ENCODE measurements at places on chromosomes 1 and 21.

DNA sequence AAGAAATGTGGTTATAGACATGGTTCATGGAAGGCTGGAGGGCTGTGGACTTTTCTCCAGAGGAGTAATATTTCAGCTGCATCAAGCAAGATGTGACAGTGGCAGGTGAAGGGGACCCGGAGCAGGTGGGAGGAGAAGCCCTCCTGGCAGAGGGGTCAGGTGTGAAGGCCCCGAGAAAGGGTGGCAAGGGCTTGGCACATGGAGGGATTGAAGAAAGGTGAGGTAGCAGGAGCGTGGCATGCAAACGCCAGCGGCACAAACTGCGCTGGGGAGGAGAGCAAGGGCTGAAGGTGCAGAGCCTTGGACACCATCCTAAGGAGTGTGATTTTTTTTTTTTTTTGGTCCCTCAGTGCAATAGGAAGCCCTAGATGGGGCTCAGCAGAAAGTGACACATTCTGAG lies 244.6 kb downstream of the TOMM20 start:
- DNase-seq = no peak

DNA sequence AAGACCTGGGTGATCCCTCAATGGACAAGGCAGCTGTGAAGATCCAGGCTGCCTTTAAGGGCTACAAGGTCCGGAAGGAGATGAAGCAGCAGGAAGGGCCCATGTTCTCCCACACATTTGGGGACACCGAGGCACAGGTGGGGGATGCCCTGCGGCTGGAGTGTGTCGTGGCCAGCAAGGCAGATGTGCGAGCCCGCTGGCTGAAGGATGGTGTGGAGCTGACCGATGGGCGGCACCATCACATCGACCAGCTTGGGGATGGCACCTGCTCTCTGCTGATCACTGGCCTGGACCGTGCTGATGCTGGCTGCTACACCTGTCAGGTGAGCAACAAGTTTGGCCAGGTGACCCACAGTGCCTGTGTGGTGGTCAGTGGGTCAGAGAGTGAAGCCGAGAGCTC lies 85.2 kb downstream of the TRIM11 start:
- no peak for DNase-seq

DNA sequence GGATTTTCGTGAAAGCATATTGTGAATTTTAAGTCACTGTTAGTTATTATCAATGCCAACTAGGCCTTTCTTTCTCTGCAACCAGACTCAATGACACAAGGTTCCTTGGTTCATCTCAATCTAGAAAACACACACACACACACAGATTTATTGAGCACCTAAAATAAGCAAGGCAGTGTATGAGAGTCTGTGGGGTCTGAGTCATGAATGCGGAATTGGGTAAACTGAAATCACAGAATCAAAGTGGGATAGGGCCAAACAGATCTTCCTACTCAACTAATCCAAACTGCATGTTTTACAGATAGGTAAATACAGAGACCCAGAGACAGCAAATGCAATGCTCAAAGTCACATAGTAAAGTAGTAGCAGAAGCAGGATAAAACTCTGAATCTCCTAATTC lies 48.5 kb upstream of the NRDC start:
- DNase-seq = no peak

- DNase-seq = no peak
Observed at GRCh38 chr1:151985270-151985669, 8.4 kb downstream of the S100A10 start.

- peak; percentile 9 for DNase-seq
Observed at GRCh38 chr1:54742282-54742681, 22.0 kb downstream of the PARS2 start.

DNA sequence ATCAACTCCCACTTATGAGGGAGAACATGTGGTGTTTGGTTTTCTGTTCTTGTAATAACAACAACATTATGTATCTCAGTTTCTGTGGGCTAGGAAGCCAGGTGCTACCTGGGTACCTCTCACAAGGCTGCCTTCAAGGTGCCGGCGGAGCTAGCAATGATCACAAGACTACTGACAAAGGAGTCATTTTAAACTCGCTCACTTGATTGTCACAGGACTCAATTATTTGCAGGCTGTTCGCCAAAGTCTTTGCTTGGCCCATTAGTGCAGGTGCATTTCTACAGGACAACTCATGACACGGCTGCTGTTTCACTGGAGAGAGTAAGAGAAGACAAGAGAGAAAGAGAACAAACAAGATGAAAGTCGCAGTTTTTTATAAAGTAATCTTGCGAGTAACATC lies 1237.4 kb upstream of the TMPRSS15 start:
- DNase-seq = no peak

DNA sequence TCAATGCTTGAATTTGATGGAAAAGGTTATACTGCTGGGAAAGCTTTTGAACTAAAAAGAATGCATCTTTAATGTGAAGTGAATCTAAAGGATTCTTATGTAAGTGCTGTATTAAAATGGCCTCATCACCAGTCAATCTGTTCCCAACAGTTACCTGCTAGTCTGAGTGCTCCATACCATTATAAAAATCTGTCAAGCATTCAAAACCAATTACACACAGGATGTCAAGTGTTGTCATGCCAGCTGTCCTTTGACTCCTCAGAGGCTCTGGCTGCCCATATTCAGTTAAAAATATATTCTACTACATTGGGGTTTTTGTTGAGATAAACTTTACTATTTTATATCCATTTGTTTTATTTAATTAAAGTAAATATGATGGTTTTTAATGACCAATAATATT lies 1587.7 kb downstream of the AMY1C start:
- no peak for DNase-seq

- DNase-seq = no peak
Observed at GRCh38 chr1:5933676-5934057, 58.6 kb downstream of the NPHP4 start.

GRCh38 chr1:156421062-156421938 lies 52.3 kb downstream of the RHBG start:
- no peak for DNase-seq

DNA sequence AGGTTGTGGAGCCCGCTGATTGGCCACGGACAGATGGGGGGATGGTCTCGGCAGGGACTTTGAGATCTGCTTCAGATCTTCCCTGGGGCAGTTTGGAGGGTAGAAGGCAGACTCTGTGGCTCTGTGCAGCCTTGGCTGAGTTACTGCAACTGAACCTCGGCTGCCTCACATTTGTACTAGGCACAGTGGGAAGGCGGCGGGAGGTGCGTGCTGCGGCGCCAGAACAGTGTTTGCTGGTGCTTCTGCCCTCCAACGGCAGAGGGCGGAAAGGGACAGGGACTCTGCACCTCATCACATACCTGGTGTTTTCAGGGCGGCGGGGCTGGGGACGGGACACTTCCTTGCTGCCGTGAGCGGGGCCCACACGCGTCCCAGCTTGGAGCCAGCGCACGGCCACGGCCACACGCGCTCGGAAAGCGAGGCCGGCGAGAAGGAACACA lies 26.2 kb downstream of the SLC66A1 start:
- no peak for DNase-seq

GRCh38 chr1:212920246-212920645 lies 30.1 kb upstream of the VASH2 start:
- DNase-seq = no peak

Measured in smooth muscle cell of the brain vasculature (primary cell).